ENCODE measurements at places on chromosomes 3 and 15. TPM values are rescaled to one million over a fixed set of nuclear protein-coding genes. Genes with fewer than 3 reads are reported as not detected.

Gene GHSR
- not detected for total RNA-seq

Gene DAZL
- not detected for total RNA-seq

Gene FAM81A
- total RNA-seq: 0.18 TPM

Gene RTP3
- total RNA-seq: not detected

Gene PRSS50
- total RNA-seq: not detected

Gene NPRL2
- 24.8 TPM for total RNA-seq

Gene CDHR4
- total RNA-seq: under 0.01 TPM

Gene TIMP4
- total RNA-seq: 5.1 TPM

Gene CRABP1
- not detected for total RNA-seq

Gene DNAH12
- total RNA-seq: under 0.01 TPM

Gene SERPINI1
- total RNA-seq: 1.7 TPM

Gene SCAANT1
- total RNA-seq: not detected

Gene B3GALNT1
- total RNA-seq: 10.6 TPM

Gene CLRN1
- total RNA-seq: not detected

Gene PLA2G4B
- total RNA-seq: 0.71 TPM

Measured in smooth muscle cell of bladder (primary cell).